ENCODE measurements at places on chromosomes 5 and 9.
A peak's percentile ranks its signal among the peaks of the same experiment; 100 is the strongest.

DNA sequence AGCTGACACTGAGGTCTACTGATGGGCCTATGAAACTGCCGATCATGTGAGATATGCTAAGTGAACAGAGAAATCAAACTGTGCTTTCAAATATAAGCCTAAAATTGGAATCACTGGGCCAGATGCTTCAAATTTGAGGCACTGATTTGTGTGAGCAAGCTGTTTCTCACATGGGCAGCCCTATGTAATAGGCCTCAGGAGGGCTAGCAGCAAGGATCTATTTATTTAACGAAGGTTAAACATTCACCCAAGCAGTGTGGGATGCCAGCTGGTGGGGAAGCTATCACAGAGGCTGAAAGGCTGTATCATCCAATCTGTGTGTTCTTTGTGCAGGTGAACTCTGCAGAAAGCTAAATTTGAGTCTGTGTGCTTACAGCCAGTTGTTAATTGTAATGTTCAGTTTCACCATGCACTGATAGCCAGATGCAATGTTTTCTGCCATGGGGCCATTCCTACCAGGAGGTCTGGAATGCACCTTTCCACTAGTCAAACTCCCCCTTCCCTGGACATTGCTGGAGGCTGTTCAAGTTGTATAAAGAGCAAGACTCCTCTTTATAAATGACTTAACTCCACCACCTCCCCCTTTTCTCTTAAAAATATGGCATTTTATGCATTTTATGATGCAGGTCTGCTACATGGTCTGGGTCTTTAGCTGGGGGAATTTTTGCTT lies 228.9 kb downstream of the SH3GL2 start:
- no peak for DNase-seq

DNA sequence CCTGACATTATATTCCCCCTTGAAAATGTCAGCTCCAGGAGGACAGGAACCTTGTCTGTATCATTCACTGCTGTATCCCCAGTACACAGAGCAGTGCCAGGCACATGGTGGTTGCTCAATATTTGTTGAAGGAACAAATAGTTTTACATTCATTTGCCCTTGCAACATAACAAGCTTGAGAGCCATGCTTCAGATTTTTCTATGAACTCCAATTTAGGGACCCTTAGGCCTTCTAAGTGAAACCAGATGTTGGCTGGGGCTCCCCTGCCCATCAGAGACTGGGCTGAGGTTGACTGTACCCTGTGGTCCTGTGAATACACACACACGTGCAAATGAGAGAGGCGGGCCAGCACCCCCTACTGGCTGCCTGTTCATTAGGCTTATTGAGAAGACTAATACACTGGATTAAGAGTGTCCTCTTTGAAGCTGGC lies 214.9 kb upstream of the WWC1 start:
- DNase-seq: peak; percentile 33

GRCh38 chr9:133986061-133986460 lies 6.1 kb downstream of the VAV2 start:
- no peak for DNase-seq

GRCh38 chr5:56962286-56962685 lies 10.4 kb upstream of the MIER3 start:
- DNase-seq: no peak
